ENCODE measurements at places on chromosomes 7 and 10.

DNA sequence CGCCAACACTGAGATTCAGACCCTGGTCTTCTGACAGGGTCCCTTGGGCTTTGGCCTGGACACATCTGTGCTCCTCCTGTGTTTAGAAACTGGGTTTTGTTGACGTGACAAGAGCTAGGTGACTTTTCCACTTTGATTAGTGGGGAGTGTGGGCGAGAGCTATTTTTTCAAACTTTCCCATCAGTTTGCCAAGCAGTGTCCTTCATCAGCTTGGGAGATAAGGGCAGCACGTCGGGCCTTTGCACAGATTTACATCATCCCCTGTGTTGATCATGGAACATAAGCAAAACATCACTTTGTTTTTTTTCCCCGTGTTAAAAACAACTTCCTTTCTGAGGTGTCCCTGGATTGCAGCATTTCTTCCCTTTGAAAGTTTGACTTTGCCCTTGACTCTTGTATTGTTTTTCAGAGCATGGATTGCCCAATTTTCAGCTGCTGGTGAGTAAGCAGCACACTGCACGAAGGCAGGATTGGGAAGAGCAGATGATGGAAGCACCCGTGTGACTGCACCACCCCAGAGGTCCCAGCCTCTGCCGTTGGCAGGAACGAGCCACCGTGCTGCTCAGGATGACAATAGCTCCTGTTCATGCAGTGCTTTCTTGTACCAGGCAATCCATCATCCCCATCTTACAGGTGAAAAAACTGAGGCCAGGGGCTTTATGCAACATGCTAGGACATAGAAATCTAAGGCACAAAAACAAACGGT lies 6.4 kb upstream of the IGFBP1 start:
- no peak for DNase-seq

- no peak for DNase-seq
Observed at GRCh38 chr7:153404124-153404523, 644.6 kb downstream of the ACTR3B start.

DNA sequence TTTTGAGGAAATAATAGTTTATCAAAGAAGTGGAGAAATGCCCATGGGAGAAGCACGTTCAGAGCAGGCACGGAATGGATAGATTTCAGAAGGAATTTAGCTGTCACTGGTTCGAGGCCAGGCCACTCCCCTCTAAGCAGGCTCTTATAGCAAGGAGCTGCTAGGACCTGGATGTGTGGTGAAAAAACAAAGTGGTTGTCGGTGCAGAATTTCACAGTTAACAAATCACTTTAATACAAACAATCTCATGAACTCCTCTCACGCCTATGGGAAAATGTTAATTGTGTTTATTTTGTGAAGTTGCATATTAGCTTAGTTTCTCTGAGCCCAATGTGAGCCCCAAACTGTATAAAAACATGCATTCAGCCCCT lies 176.3 kb downstream of the PKD1L1 start:
- no peak for DNase-seq

GRCh38 chr7:156640949-156641485 lies 443 bp downstream of the RNF32 start:
- DNase-seq = peak; percentile 73

DNA sequence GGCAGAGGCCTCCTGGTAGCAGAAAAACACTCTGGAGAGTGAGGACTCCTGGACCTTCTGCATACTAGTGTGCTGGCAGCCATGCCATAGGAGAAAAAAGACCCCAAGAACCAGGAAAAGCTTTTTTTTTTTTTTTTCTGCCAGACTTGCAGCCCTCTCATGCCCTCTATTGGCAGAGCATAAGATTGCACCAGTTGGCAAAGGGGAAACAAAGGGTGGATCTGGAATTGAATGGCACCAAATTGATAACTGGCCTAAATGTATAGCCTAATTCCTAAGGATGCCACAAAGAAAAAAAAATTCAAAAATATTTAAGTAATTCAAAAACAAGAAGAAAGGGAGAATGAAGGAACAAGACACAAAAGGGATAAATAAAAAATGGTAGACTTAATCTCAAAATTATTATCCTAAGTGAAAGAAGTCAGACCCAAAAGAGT lies 112.5 kb upstream of the GHITM start:
- no peak for DNase-seq

DNA sequence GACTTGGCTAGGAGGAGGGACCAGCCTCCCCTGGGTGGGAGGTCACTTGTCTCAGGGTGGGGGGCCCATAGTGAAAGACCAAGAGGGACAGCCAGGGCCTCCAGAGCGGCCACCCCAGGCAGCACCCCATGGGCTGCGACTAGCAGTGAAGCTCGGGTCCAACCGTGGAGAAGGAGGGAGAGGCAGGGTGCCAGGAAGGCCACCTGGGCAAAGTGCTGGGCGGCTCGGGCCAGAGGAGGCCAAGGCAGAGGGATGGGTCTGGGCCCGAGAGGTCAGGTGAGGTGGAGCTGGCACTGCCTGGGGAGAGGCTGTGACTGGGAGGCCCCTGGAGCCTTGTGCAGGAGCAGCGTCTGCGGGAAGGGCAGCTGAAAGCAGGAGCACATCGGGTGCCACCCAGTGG lies 41.8 kb downstream of the CLRN3 start:
- no peak for DNase-seq
